CD4-positive, alpha-beta T cell treated with Interleukin-1 beta for 1 hour (primary cell): ENCODE measurements at places on chromosomes 11 and 22.

GRCh38 chr11:123168955-123169484 is 26.0 kb downstream of the CLMP start:
- no peak for DNase-seq

DNA sequence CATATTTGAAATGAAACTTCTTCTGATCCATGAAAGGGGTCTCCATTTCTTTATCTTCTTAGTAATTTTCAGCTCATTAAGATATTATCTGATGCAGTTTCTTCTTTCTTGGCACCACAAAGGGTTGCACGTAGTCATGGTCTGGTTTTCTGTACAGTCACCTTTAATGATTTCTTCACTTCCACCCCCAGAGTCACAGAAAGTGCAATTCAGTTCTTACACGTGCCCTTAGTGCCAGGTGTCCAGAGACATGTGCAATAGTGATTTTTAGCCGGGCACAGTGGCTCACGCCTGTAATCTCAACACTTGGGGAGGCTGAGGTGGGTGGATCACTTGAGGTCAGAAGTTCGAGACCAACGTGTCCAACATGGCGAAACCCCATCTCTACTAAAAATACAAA is 202.8 kb upstream of the MTNR1B start:
- DNase-seq = no peak

DNA sequence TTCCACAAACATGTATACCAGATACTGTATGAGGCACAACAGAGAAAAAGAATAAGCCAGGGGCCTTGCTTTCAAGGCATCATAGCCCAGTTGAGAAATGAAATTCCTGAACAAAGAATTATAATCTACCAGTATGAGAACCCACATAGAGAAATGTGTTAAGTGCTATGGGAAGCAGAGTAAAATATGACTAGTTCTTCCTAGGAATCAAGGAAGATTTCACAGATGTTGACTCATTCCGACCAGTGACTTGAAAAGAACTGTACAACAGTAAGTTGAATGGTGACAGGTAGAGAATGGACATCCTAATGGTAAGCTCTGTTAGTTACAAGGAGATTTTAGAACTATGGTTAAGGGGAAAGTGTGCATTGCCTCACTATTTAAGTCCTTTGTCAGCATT is 102.6 kb downstream of the TRIM44 start:
- no peak for DNase-seq

GRCh38 chr11:100671471-100671870 is 15.6 kb upstream of the ARHGAP42 start:
- DNase-seq = no peak

DNA sequence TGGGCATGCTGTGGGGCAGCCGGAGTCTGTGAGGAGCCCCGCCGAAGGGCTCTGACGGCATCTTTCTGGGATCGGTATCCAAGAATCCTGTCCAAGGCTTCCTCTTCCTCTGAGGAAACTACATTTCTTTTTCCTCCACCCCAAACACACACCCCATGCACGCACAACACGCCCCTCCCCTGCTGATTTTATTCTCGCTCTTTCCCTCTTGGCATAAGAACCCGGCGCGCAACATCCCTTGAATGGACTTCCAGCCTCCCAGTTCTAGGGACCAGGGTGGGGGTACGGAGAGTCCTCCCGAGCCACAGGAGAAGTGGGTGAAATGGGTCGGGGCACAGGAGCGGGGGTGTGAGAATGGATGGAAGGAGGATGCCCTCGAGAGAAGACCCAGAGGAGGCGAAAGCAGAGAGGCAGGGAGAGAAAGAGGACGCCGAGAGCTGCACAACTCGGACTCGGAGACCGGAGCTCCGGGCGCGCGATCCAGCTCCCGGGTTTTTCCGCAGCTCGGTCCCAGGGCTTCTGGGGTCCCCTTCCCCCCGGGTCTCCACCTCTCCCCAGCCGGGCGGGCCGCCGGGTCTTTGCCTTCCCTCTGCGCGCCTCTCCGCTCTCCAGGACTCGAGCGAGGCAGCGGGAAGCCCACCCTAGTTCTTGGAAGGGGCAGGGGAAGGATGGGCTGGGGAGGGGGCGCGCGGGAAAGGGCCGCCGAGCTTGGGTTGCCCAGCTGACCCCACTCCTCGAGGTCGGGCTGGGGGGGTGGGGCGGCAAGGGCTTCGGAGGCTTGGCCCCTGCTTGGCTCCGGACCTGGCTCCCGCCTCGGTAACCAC is 1.5 kb upstream of the LARGE1 start:
- DNase-seq = peak; percentile 28

- DNase-seq = no peak
Measured at GRCh38 chr11:6629892-6630631, 10.8 kb upstream of the TPP1 start.

GRCh38 chr11:11532574-11532973 is 89.2 kb downstream of the GALNT18 start:
- no peak for DNase-seq

DNA sequence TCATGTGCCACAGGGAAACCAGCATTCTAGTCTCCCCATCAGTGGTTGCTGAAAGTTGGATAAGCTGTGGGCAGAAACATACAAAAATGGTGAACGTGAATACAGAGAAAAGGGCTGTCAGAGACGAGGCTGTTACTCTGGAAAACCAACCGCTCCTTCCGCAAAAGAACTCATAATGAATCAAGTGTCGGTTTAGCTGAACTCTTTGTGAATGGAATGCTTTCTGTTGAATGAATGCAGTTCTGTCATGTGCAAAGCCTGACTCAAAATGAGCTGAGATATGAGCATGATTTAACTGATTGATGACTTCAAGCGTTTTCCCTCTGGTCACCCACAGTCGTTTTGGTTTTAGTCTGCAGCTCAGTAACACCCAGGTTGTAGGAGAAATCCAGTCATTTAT is 298.3 kb downstream of the ETS1 start:
- no peak for DNase-seq

- no peak for DNase-seq
Measured at GRCh38 chr11:103671143-103671651, 365.2 kb upstream of the DDI1 start.

- DNase-seq = no peak
Measured at GRCh38 chr11:85626496-85626895, 648 bp downstream of the DLG2 start.
